ENCODE measurements at places on chromosomes 2 and 18.

DNA sequence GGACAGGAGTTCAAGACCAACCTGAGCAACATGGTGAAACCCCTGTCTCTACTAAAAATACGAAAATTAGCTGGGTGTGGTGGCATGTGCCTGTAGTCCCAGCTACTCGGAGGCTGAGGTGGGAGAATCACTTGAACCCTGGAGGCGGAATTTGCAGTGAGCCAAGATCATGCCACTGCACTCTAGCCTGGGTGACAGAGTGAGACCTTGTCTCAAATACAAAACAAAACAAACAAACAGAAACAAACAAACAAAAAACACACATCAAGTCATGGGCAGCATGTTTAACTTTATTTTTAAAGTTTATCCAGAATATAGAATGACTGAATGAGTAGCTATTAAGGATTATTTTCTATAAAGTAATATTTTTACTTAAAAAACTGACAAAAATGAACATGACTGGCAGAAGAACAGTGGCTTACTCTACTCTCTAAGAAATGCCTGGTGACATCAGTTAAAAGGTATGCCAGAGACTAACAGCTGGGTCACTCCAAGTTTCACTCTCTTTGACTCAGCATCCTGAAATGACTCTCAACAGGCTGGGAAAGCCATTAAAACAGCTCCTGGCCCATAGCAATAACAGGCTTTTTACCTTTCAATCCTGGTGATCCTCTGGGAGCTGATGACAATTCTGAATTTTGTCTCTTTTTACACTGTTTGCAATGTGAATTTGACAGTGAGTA, 281.6 kb upstream of the STON1 start:
- DNase-seq = peak; percentile 72

DNA sequence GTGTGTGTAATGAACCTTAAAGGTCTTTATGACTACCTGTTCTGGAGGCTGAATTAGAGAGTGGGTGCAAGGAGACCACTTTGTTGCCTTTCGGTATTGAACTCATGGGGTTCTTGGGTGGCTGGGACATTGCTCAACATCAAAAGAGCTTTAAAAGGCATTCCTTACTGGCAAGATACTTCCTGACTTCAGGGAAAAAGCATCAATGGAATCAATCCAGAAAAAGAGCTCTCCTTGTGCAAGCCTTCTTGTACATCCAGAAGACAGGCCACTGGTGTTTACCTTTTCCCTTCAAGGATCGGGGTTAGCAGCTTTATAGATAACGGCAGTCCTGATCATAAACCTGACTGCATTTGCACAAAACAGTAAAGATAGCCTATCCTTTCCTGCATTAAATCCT, 9.5 kb downstream of the PNO1 start:
- DNase-seq = peak; percentile 24

DNA sequence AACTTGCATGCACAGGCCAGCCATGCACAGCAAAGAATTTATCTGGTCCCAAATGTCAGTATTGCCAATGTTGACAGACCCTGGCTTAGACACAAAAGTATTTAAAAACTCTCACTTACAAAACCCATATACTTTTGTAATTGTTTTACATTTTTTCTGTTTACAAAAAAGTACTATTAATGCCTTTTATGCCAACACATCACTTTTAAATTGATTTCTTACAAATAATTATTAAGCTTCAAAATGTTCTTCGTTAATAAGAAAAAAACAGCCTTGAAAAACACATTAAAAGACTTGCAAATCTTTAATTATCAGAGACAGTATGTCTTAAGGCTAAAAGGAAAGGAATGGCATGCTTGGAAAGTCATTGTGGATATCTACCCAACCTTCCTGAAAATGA, 181.3 kb upstream of the TWIST2 start:
- DNase-seq = no peak

GRCh38 chr2:134417968-134418582, 164.2 kb downstream of the MGAT5 start:
- no peak for DNase-seq

DNA sequence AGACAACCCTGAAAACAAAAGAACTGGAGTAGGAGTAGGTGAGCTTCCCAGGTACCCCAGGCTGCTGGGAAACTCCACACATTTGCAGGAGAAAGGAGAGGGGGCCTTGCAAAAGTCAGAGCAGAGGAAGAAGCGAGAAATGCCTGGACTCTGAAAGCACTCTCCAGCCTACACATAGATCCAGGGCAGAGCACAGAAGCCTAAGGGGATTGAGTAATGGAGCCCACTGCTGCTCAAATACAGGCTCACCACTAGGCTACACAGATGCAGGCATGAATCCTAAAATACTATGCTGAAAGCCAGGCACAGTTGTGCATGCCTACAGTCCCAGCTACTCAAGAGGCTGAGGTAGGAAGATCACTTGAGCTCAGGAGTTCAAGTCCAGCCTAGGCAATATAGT, 33.4 kb downstream of the OSBPL1A start:
- DNase-seq = no peak

DNA sequence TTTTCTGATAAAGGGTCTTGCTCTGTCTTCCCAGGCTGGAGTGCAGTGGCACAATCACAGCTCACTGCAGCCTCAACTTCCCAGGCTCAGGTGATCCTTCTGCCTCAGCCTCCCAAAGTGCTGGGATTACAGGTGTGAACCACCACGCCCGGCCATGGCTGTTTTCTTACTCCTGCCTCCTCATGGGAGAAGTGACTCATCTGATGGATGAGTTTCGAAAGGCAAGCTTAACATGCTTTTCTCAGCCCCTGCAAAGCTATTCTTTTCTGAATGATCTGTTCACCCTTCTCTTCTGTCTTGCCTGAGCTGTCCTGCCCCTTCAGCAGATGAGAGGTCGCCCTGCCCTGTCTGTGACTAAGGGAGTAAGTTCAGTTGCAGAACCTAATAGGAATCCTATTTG, 929 bp upstream of the CREG2 start:
- DNase-seq = no peak

- DNase-seq = no peak
Measured at GRCh38 chr2:41496908-41497307, 550.9 kb upstream of the PKDCC start.

- DNase-seq = no peak
Measured at GRCh38 chr18:60331890-60332289, 40.7 kb downstream of the MC4R start.

- DNase-seq = no peak
Measured at GRCh38 chr2:195590861-195591205, 66.2 kb upstream of the SLC39A10 start.

- no peak for DNase-seq
Measured at GRCh38 chr2:2562867-2563266, 231.8 kb upstream of the MYT1L start.

DNA sequence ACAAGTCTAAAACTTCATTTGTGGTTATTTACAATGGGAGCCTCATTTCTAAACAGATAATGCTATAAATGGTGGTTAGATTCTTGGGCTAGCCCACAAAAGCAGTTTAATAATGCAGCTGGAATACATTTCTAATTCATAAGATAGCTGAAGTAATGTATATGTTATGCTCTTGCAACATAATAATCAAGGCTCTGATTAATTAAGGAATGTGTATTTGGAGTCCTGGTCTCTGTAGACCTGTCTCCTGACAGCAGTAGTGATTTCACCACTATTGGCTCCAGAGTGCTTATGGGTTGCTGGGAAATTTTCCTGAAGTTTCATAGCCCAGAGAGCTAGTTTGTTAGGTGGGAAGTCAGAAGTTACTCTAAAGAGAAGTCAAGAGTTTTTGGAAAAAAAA, 21.3 kb upstream of the CDC42EP3 start:
- no peak for DNase-seq

DNA sequence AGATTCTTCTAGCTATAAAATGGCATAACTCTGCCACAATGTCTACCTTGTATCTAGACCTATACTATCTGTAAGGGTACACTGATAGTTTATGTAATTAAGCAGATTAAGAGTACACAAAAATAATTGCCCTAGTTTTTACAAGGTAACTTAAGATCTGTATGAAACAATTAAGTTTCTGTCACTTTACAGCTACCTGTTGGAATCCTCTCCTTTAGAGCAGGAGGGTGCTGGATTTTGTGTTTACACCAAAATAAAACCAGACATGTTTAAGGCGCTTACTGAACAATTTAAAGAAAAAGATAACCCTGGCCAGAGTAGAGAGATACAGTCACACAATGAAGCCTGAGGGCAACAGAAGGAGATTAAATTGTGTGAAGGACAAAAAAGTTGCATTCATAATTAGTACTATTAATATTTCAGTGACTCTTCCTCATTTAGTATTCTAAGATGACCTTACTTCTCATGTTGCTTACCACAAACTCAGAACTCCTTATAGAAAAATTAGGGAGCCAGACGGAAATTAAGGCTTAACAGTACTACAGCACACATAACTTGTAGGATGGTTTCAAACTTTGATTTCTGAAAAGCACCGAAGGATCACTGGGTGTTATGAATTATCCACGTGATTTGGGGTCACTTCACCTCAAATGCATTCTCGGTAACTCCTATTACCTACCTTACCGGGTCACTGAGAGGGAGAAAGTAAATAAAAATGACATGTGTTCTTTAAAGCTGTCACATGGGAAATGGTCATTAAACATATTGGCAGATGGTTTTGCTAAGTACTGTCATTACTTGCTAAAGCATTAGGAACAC, 1.0 kb downstream of the DARS1 start:
- DNase-seq = no peak

- no peak for DNase-seq
Measured at GRCh38 chr2:45862843-45863242, 211.4 kb downstream of the PRKCE start.

GRCh38 chr2:11775384-11775783, 29.0 kb downstream of the LPIN1 start:
- peak; percentile 21 for DNase-seq

GRCh38 chr2:168805615-168806014, 3.2 kb downstream of the NOSTRIN start:
- no peak for DNase-seq

DNA sequence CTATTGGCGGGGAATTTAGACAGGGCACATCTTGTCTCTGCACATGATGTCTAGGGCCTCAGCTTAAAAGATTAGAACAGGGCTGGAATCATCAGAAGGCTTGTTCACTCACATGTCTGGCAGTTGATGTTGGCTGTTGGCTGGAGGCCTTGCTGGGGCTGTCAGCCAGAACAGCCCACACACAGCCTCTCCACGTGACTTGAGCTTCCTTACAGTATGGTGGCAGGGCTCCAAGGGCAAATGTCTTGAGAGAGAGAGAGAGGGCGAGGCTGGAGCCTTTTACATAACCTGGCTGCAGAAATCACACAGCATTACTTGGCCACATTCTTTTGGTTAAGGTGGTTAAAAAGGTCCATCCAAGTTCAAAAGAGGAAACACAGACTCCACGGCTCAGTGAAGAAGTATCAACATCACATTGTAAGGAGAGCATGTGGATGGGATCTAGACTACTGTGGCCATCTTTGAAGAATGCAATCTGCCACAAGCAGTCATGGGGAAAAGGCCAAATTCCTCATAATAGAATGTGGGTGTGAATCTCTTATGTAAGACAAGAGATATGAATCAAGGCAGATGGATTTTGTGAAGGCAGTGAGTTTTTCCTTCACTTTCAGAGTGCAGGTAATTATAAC, 30.4 kb downstream of the SRSF7 start:
- peak; percentile 59 for DNase-seq

DNA sequence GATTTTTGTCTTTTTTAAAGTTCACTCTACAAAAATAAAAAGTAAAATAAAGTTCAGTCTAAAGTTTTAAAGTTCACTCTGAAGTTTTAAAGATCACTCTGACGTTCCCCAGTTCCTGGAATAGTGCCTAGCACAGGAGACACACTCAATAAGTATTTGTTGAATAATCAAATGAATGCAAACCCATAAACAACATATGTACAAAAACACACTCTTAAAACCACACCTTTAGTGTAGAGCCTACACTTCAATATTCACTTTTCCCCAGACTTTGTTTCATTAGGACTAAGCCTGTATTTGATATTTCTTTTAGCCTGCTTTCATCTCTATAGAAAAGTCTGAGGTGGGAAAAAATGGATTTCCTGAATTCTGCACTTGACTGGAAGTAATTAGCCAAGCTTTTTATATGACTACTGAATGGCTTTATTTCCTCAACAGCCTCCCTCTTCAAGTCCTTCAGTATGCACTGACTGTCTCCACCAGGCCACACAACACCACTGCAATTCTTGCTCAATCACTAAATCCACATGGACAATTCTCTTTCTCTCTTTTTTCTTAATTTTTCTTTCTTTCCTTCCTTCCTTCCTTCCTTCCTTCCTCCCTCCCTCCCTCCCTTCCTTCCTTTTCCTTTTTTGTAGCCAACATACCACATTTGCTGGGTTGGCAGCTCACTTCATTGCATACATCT, 104.6 kb downstream of the SS18 start:
- no peak for DNase-seq

- no peak for DNase-seq
Measured at GRCh38 chr2:207775473-207775872, 5.8 kb upstream of the FZD5 start.

GRCh38 chr2:120703330-120703994, 32.2 kb upstream of the GLI2 start:
- no peak for DNase-seq

- DNase-seq = no peak
Measured at GRCh38 chr2:227536445-227536844, 62.2 kb upstream of the SCYGR2 start.

- DNase-seq = no peak
Measured at GRCh38 chr2:160268151-160268781, 68.2 kb upstream of the ITGB6 start.

DNA sequence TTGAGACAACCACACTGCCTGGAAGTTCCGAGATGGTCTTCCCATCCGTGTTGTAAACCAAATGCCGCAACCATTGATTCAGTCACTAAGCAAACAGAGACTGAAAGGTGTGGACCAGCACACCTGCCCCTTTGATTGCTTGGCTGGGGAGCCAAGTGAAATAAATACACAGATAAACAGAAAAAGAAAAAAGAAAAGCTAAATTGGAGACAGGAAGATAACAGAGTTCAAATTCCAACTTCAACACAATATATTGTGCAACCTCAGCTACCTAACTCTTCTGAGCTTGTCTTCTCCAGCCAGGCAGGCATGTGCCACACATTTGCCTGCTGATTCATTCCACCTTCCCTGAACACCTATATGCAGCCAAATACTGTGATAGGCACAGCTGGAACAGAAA, 110.9 kb downstream of the PID1 start:
- DNase-seq = no peak

DNA sequence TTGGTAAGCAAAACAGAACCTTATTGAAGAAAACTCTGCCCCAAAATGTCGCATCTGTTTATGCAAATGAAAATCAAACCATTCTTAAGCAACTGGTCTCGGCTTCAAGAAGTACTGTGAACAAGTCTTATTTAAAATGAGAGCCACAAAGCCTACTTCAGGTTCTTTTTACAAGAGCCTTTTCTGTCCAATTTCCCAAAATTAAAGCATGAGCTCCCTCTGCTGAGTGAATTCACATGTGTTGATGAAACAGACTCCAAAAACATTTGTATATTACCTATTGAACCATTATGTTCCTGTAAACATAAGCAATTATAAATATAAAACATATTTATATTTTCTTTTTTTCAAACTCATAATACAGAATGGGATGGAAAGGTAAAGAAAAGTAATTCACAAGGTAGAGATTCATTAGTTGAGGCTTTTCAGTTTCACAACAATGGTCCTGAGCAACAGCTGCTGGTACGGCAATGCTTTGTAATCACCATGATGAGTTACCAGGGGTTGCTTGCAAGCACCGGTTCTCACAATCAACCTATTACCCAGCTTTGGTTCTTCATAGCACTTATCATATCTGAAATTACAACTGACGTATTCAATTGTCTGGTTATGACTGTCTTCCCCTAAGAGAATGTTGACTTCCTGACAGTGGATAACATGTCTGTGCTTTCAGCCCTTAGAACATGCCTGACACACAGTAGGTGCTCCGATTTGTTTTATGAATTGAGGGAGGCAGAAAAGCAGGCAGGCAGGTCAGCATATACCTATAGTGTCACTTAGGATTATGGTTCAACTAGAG, 108.4 kb upstream of the BZW1 start:
- peak; percentile 26 for DNase-seq

- no peak for DNase-seq
Measured at GRCh38 chr2:96501471-96501874, 3.7 kb downstream of the NEURL3 start.

All from AG04449 (cell line).